ENCODE measurements at places on chromosomes 2 and 18.

DNA sequence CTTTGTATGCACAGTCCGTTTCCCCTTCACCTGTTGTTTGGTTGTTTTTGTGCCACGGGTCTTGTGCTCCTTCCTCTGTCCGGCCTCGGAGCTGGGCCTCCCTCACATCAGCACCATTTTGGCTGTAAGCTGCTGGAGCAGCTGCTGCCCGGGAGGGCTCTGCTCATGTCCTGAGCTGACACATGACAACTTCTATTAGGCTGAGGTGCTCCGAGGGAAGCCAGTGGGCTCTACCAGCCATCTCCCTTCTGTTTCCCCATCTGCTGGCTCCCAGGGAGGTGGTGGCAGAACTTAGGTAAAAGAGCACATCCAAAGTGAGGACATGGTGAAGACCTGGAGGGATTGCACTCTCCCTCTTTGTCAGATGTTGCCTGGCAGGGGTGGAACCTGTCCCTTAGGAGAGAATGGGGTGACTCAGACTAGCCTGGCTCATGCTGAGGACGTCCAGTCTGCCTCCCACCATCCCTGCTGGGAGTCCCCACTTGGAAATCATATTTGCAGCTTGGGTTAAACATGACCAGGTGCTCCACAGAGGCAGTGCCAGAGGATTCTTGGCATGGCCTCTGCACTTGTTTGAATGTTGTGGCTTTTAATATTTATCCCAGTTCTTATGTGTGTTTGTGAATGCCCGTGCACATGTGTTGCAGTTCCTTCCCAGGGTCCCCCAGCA, 49.8 kb upstream of the TNP1 start:
- DNase-seq: no peak

DNA sequence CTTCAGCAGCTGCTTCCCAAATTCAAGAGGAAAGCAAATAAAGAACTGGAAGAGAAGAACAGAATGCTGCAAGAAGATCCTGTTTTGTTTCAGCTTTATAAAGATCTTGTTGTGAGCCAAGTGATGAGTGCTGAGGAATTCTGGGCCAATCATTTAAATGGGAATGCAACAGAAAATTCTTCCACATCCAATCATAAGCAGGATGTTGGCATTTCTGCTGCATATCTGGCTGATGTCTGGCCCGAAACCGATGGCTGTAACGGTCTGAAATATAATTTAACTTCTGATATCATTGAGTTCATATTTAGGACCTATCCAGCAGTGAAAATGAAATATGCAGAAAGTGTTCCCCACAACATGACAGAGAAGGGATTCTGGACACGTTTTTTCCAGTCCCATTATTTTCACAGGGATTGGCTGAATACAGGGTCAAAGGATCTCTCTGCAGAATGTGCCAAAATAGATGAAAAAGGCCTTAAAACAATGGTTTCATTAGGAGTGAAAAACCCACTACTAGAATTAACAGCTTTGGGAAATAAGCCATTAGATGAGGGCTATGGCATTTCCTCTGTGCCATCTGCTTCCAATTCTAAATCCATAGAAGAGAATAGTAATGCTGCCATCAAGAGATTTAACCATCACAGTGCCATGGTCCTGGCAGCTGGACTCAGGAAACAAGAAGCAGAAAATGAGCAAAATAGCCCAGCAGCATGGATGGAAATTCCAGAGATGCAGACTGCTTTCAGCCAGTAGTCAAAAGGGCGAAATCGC, 175.6 kb downstream of the MC4R start:
- no peak for DNase-seq

GRCh38 chr2:223865907-223866508, 28.6 kb upstream of the AP1S3 start:
- no peak for DNase-seq

- DNase-seq: no peak
These were observed 99.4 kb upstream of the BCL11A start for GRCh38 chr2:60652832-60653340.

GRCh38 chr2:75571730-75572430, 11.1 kb upstream of the EVA1A start:
- no peak for DNase-seq

DNA sequence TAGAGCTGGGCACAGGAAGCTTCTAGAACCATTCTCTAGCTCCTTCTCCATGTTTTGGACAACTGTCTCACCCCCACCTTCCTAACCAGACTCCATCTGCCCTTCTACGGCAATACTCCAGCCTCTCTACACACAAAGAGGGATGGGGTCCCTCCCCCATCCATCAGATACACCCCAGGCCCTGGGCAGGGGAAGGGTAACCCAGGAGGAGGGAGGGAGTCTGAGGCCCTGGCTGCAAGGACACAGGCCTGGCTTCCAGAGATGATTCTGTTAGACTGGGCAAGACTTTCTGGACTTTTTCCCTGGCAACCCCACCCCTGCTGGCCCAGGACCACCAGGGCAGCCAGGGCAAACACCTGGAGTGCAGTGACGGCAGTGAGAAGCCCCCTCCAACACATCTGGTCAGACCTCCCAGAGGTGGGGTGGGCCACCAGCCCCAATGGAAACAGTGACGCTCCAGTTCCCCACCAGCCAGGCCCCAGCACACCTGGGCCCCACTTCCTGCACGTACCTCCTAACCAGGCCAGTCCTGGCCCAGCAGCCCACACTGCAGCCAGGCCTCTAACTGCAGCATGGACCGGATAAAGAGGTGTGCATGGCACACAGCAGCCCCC, 6.5 kb downstream of the CYP26B1 start:
- DNase-seq: no peak

DNA sequence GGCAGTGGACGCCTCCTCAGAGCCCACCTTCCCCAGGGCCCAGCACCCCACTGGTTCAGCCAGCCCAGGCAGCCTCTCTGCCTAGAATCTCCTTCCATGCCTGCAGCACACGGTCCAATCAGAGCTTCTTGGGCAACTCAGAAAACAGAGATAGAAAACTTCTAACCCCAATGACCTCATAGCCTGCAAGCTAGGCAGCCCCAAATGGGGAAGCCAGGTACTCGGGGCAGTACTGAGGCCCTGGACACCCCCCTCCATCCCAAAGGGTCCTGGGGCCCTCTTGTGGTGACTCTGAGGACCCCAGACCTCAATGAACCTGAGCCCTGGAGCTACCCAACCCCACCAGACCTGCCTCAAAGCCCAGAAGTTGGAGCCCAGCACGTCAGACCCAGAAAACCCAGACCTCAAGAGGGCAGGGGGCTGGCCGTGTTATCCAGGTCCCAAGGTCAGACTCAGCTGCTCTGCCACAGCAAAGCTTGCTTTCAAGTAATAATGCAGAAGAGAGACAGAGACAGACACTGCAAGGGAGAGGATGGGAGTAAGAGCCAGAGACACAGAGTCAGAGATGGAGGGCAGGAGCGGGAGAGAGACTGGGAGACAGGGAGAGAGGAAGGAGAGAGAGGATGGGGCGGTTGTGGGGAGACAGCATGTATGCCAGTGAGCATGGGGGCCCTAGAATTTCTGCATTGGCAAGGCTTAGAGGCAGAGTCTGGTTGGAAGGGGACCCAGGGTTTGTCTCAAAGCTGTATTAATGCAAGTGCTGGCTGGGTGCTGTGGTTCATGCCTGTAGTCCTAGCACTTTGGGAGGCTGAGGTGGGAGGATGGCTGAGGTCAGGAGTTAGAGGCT, 28.2 kb downstream of the SERTAD2 start:
- DNase-seq: no peak

DNA sequence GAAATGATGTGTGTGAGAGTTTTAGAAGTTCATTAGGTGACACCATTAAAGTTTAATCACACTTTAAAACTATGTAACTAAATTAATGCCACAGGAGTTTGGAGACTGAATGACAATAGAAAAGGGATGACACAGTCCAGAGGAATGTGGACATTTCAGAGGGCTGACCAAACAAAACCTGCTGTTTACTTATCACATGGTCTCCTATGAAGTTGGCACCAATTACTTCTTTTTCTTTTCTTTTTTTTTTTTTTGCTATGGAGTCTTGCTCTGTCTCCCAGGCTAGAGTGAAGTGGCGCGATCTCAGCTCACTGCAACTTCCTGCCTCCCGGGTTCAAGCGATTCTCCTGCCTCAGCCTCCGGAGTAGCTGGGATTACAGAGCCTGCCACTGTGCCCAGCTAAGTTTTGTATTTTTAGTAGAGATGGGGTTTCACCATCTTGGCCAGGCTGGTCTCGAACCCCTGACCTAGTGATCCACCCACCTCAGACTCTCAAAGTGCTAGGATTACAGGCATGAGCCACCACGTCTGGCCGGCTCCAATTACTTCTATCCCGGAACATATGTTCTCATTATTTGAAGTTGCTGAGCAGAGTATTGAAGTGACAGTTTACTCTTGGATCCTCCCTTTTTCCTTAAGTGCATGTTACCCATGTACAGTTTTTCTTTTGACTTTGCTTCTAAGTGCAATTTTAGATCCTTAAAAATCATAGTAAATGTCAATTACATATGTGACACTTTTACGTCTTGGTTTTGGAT, 4.3 kb downstream of the AGPS start:
- DNase-seq: no peak

- no peak for DNase-seq
These were observed 5.7 kb downstream of the C18orf32 start for GRCh38 chr18:49481317-49481716.

DNA sequence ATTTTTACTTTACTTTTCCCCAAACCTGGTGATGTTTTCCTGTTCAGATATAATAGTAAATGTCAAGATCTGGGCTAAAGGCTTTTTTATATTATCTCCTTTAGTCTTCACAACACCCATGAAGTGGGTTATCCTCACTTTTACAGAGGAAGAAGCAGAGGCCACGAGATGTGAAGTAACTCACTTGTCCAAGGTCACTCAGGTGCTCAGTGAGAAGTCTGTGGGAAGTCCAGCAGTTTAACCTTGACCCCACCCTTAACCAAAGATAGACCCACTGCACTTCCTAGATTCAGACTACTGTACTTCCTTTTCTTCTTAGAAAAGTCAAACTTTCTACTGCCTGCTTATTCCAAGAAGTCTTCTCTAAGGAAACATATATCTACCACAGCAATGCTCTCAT, 56.3 kb upstream of the STAT1 start:
- no peak for DNase-seq

DNA sequence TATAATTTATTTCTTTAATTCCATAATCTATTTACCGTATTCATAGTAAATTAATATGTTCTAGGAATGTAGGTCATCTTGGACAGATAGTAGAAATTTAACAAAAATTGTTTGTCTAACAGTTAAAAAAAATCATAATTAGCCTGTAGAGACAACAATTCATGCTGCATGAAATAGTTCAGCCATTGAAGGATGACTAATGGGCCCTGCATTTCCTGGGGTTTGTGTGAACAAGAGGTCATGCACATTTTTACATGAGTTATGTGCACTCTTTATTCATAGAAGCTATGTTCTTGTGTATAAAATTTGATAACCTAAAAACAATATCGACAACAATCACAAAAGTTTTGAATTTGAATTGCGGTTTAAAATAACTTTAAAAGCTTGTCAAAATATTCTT, 1663.6 kb downstream of the SUCLG1 start:
- DNase-seq: no peak

GRCh38 chr2:179824961-179825360, 36.5 kb downstream of the ZNF385B start:
- no peak for DNase-seq

- DNase-seq: no peak
These were observed 32.4 kb downstream of the TMEM87B start for GRCh38 chr2:112087346-112088020.

GRCh38 chr2:11314487-11314886, 29.9 kb downstream of the ROCK2 start:
- DNase-seq: no peak

DNA sequence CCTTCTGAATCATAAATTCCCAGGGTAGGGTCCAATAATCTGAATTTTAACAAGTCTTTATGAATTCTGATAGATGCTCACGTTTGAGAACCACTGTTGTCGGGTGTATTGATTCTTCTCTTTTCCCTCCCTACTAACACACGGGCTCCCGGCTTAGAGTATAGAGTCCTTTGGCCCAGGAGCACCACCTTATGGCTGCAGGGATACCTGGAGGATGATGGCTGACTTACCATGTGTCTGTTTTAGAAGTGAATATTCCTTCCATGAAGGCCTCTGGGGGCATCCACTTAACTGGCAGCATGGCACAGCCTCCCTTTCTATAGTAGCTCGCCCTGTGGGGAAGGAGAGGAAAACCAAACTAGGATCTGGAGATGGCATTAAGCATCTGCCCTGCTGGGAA, 91.7 kb downstream of the CLIP4 start:
- no peak for DNase-seq

GRCh38 chr2:168526641-168527040, 70.6 kb downstream of the CERS6 start:
- DNase-seq: no peak

GRCh38 chr2:46003903-46004473, 293.2 kb upstream of the EPAS1 start:
- DNase-seq: no peak

GRCh38 chr2:199144036-199144435, 313.7 kb downstream of the SATB2 start:
- DNase-seq: no peak

DNA sequence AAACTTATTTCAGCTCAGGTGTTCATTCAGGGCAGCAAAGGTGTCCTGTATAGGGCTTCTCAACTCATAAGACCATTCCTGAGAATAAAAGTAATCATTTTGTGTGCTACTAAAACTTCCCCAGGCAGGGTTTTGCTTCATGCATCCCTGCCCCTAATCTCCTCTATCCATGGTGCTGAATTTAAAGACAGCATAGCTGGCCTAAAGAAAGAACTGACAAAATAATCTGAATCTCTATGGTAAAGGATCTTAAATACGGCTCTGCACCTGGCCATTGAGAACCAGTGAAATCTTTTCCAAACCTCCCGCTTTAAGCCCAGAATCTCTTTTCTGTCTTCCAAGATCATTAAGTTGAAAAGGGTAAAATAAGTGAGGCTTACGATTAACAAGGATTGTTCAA, 292.1 kb upstream of the KLHL29 start:
- peak; percentile 25 for DNase-seq

DNA sequence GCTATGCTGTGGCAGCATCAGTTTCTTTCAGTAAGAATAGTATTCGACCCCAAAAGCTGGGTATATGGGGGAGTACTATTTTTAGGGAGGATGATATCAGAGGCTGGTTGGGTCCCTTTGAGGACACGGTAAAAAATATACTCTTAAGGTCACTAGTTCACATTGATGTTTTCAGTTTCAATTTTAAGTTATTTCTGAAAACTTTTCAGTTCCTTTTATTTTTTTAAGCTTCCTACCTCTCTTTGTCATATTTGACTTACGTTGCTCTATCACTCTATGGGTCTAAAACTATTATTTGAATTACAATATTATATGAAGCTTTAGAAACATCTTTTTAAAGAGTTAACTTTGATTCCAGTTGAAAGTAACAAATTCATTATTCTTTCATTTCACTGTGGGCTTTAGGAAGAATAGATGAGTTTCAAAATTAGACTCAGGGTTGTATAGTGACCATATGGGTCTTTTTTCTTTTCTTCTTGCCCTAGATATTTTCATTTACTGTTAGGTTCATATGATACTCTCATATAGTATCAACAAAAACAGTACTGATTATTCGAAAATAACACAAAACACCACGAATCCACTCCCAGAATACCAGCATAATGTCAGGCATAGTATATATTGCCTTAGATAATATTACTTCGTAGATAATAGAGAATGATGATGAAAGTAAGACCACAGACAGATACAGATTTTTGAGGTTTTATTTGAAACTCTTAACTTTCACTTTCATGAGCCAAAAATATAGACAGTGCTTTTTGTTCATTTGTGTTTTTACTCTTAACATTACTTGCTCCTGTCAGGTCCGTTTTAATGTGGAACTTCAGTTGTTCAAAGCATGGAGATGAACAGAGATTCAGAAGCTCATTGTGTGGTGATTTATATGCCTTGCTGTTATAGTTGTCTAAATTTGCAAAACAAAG, 9.8 kb downstream of the RMDN2 start:
- no peak for DNase-seq

GRCh38 chr2:105391058-105391627, 7.7 kb downstream of the FHL2 start:
- DNase-seq: no peak

- DNase-seq: no peak
These were observed 753.5 kb upstream of the PKDCC start for GRCh38 chr2:41294331-41294730.
